Cortex of kidney (tissue), 1 donor: ENCODE measurements at places on chromosomes 1 and 21.

DNA sequence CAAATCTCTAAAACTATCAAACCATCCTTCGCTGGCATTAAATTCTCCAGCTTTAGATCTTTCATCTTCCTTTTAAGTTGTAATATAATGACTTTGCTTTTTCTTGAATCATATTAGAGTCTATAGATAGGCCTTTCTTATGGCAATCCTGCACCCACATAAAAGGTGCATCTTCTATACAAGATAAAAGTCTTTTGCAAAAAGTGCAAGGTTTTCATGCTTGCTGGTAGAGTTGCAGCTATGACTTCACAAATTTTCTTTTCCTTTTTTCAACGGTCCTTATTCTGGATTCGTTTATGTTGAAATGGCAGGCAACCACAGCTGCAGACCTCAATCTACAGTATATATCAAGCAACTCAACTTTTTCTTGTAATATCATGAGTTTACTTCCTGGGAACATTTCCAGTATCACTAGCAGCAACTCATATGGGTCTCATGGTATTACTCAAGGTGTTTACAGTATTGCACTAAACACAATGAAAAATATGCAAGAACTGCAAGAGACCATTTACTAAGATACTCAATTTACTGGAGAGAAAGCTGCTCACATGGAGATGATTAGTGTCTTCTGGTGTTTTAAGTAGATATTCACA is 22.1 kb downstream of the OMA1 start:
- DNase-seq, result no peak

- DNase-seq, result no peak
These were observed 20.4 kb upstream of the SLAMF9 start for GRCh38 chr1:159974350-159974965.

DNA sequence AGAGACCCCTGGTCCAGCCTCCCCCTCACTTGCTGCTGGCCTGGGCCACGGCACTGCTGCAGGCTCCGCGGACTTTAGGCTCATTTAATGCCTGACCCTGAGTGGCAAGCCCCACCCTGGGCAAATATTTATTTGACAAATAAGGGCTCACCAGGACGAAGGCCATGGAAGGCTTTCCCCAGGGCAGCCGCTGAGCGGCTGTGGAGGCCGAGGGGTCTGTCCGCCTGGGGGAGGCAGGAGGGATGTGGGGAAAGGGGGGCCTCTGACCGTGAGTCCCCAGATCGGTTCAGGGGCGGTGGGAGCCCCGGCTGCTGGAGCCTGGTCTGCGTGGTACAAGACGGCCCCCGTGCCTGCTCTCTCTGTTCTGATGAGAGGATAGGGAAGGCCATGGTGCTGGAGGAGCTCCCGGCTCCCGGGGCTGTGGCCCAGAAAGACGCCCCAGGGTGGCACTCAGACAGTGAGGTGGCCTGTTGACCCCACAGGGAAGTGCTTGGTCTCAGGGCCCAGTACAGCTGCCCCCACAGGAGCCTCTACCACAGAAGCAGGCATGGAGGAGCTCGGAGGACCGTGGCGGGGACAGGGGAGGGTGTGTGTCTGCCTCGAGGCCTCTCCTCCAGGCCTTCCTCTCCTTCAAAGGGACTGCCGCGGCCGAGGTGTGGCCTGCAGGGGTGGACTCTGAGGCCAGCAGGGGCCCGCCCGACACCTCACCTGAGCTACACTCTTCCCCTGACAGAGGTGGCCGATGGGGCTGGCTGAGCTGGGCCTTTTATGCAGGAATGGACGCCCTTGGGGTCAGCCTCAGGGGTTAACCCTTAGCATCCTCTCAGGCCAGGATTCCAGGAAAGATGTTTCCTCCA is 9.1 kb upstream of the C1orf159 start:
- DNase-seq, result no peak

DNA sequence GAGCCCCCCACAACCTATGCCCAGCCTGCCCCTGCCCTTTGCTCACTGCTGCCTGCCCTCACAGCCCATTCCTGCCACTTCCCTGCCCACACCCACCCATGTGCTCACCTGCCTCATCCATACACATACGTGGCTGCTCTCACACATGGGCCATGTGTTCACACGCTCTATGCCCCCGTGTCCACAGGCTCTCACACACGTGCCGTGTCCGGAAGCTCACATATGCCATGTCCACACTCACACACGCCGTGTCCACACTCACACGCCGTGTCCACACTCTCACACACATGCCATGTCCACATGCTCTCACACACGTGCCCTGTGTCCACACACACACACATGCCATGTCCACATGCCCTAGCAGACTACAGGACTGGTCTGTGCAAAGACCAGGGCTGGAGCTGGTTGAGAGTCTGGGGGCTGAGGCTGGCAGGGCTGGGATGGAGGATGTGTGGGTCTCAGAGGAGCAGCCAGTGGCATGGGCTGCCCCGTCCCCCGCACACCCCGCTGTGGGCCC is 583 bp upstream of the RNF223 start:
- DNase-seq, result no peak

DNA sequence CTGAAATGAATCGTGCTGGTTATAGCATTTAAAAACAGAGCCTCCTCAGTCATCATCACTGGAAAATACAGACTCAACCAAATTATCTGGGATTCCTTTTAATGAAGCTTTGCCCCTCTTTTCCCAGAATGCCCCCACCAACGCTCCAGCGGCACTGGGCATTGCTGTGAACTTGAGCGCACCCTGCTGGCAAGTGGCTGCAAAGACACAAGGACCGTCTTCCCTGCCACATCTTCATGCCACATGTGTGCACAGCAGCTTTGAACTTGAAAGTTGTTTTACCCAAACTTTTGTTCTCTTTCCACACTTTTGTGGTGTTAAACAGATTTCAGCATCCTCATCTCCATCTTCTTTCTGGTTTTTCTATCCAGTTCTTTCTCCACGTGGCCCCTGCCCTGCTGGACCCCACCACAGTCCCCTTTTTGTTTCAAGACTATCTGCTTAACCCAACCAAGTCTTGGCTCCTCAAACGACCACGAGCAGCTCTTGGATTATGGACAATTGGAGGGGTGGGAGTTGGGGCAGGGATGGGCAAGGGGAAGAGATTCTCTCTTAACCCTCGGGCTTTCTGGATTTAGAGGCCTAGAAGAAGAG is 12.8 kb upstream of the LMX1A start:
- no peak for DNase-seq

DNA sequence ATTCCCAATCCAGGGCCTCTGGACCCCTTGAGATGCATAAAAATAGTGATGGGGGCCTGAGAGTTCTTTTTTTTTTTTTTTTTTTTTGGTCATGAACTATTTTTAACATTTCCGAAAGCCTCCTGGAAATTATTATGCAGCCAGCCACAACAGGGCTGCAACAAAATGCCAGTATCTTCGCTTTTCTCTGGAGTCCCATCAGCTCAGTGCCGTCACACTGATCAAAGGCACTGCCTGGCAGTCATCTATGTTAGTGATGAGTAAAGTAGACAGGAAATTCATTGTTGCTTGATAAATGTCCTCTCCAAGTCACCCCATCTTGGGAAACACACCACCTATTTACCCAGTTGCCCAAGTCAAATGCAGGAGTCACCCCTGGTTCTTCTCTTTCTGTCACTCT is 15.2 kb upstream of the PEF1 start:
- no peak for DNase-seq
